ENCODE measurements at places on chromosomes 11 and 22.

- DNase-seq = no peak
Measured at GRCh38 chr22:46972901-46973831, 210.7 kb downstream of the TBC1D22A start.

DNA sequence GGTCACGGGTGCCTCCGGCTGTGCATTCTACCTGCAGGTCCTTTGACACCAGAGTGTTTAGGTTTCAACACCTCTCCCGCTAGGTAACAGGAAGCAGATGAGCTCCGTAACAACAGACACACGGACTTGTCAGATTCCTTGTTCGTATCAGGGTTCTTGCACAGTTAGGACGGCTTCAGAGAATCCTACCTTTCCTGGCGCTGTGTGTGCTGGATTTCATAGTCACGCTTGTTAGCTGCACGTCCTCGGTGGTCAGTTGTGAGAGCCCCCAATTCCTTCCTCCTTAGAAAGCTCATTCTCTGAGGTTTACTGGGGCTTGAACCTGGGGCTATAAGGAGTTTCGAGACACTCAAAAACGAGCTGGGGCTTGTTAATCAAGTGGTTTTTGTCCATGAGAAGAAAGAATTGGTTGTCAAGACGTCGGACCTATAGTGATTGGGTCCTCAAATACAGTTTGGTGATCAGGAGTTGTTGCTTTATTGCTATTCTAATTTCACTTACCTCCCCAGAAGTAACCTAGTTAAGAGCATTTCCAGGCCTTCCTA is 664 bp downstream of the DDB2 start:
- no peak for DNase-seq

DNA sequence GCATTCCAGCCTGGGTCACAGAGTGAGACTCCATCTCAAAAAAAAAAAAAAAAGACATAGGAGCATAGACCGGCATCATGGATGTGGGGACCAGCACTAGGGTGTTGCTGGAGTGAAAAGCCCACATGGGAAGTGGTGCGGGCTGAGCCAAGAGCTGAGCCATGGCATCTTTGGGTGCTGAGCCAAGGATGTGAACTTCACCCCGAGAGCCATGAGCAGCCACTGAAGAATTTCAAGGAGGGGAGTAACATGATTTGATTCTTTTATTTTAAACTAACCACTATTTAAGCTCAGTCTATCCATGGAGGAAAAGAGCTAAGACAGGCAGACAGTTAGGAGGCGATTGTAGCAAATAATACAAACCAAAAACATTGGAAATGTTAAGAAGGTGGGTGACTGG is 57.4 kb downstream of the AHNAK start:
- DNase-seq = no peak

- DNase-seq = no peak
Measured at GRCh38 chr11:11923828-11924227, 82.1 kb downstream of the USP47 start.

DNA sequence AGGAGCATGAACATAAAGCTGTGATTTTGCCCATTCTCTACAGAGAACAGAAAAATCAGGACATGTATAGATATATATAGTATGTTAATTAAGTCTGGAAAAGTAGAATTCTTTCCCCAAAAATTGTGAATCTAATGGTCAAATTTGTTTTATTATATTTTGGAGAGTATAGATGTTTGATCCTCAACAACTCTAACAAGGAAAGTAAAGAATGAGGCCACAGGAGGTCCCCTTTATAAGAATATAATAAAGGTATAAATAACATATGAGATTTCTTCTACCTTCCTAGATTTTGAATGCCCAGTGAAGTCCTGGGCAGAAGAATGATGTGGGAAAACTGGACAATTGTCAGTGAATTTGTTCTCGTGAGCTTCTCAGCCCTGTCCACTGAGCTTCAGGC is at the start of gene OR10A4:
Gene OR10A4 (plus strand): TSS at position 301 of the 400 bp plus-strand sequence. CDS start 23 bp downstream, at position 324.
- no peak for DNase-seq

DNA sequence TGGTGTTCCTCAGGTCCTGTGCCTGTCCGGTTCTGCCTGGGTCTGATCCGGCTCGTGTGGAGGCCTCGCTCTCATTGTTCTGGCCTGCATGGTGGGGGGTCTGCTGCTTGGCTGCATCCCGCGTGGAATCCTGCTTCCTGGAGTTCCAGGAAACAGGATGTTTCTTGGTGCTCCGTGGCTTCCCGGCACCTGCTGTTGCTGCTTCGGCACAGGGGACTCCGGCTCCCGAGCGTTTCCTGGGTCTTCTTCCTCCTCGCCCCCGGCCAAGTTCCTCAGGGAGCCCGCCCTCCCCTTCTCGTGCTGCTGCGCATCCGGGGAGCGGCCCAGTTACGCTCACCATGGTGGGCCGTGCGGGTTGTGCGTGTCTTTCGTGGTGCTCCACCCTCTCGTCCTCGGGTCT is 29.9 kb downstream of the GLB1L2 start:
- DNase-seq = no peak

DNA sequence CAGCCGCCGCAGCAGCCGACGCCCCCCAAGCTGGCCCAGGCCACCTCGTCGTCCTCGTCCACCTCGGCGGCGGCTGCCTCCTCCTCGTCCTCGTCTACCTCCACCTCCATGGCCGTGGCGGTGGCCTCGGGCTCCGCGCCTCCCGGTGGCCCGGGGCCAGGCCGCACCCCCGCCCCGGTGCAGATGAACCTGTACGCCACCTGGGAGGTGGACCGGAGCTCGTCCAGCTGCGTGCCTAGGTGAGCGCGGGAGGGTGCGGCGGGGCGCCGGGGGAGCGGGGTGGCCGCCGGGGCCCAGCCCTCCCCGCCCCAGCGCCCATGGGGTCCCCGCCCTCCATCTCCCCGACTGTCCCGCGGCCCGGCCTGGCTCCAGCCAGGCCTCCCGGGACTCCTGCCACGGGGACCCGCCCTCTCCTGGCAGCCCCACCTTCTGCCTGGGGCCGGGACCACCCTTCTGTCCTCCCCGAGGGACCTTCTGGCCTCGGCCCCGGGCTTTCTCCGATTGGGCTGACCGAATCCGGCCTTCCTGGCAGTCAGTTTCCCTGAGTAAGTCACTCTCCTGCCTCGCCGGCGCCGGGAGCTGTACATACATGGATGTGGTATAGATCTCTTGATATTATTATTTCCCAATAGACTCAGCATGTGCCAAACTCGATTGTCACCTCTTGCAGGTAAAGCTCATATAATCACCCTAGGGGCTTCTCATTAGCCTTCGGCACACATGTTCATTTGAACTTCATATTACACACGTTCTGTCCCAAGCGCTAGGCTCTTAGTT is 720 bp downstream of the PACS1 start:
- DNase-seq = no peak

GRCh38 chr11:9847636-9848035 is 183.8 kb downstream of the SWAP70 start:
- DNase-seq = no peak

DNA sequence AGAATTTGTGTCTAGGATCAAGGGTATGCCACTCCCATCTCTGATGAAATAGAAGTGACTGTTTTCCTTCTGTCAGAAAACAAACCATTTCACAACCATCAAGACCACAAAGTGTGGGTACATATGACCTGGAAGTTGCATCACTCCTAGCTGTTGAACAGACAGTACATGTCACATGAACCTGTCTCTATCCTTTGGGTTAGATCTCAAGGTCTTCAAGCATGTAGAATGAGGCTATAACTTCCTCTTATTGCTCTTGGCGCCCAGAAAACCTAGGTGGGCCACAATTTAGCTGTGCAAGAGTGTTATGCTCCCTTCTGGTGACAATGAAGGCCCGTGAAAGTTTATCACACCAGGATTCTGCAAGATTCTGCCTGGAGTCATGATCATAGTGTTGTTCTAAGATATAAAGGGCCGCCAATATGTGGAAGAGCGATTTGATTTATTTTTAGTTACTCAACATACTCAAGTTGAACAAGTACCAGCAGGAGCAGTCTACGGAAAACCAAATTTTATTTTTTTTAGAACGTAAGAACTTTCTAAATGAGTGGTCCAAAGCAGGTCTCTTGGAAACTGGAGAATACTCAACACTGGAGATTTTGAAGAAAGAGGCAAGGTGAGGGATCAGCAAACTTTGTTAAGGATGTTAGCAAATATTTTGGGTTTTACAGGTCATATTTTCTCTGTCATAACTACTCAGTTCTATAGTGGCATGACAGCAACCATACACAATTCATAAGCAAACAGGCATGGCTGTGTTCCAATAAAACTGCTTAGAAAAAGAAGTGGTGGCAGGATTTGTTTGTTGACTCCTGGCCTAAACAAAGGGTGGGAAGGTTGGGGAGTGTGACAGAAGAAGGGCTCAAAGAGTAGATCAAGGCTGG is 101.8 kb downstream of the USP35 start:
- DNase-seq = peak; percentile 31

DNA sequence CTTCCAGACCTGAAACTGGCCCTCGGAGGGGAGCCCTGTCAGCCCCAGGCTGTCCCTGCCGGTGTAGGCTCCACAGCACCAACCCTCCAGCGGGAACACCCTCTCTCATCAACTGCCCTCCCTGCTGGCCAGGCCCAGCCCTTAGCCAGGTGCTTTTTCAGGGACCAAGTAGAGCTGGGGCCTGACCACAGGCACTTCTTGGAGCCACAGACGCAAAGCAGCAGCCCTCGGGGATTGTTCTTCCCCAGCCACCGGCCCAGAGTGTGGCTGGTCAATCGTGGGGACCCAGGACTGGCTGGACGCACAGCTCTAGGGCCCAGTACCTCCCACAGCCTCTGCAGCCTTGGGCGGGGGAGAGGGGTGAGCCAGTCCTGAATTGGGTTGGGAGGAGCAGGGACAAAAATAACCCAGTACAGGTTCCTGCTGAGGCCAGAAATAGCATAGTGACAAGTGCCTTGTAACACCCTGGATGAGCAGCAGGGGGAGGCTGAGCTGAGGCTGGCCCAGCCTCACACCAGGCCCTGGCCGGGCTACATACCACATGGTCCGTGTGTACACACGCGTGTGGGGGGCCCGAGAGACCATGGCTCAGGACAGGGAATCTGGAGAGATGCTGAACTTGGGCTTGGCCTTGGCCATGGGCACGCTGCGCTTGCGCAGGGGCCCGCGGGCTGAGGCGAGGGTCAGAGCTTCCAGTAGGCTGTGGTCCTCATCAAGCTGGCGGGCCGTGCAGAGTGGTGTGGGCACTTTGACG is 2.0 kb downstream of the KCNJ11 start:
- DNase-seq = no peak

DNA sequence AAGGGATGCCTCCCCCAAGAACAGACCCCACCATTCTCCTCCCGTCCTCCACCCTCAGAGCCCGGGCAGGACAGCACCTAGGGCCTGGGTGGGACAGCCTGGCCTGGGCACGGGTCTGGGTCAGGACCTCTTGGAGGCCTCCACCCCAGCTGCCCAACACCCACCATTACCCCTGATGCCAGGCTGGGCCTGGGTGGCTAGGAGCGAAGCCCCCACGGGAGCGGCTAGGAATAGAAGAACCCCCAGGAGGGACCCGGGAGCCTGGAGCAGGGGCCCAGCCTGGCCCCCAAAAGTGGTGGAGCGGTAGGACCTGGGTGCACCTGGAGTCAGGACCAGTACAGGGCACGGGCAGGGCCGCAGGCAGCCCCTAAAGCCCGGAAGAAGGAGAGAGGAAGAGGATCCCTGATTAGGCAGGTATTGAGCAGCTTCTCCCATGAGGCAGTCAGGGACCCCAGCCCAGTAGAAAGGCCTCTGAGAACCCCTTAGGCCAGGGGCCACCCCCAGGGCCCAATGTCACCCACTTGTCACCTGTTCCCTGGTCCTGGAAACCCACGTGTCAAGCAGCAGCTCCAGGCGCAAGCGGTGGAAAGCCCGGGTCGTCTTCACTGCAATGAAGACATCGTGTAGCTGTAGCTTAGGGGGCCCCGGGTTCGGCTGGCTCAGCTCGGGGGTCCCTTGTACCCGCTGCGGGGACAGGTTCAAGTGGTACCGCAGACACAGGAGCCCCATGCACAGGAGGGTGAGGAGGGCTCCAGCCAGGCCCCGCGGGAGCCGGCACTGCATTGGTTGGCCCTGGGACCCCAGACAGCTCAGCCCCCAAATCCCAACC is 575 bp downstream of the MFNG start:
- no peak for DNase-seq

DNA sequence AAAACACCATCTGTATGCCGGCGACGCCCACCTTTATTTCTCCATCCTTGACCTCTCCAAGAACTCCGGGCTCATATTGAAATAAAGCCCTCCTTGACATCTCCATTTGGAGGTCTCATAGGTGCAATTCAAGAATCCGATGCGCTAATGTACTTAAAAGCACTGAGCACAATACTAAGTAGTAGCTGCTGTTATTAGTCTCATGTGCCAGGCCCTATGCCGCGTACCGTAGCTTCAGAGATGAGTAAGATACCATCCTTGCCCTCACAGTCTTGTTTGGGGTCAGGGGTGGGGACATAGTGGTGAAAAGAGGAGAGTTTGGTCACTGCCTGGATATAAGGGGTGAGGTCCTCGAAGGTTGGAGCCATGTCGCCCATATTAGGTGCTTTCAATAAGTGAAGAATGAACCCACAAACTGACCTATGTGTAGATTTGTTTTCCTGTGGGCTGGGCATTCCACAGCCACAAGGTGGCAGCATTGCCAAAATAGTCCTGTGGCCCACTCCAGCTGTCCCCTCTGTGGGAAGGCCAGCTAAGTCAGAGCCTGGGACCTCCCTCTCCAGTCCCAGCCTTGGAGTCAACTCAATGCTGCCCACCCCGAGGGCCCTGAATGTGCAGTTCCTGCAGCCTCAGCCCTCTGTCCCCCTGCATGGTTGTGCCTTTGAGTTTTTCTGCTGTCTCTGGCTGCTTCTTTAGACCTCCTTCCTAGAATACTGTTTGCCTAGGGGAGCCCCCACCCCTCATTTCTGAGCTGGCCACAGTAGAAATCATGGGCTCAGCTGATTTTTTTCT is 6.5 kb downstream of the DCPS start:
- no peak for DNase-seq

- DNase-seq = no peak
Measured at GRCh38 chr22:46430961-46431838, 95.7 kb downstream of the TRMU start.

- no peak for DNase-seq
Measured at GRCh38 chr11:11171854-11172253, 181.2 kb downstream of the CSNK2A3 start.

DNA sequence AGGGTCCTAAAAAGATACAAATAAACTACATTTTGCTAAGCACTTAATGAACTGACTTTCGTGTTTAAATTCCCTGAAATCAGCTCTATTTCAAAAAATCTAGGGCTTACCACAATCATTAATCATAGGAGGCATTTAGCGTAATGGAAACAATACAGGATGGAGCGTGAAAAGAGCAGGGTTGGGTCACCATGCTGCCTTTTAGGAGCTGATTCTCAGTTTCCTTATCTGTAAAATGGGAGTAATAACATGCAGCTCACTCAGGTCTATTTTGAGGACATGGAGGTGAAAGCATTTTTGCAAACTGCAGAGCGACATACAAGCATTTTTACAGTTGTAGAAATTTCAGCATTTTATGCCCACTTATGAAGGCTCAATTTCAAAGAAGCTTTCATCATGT is 407.0 kb downstream of the TENM4 start:
- no peak for DNase-seq
